ENCODE measurements at places on chromosomes 6 and 20.

DNA sequence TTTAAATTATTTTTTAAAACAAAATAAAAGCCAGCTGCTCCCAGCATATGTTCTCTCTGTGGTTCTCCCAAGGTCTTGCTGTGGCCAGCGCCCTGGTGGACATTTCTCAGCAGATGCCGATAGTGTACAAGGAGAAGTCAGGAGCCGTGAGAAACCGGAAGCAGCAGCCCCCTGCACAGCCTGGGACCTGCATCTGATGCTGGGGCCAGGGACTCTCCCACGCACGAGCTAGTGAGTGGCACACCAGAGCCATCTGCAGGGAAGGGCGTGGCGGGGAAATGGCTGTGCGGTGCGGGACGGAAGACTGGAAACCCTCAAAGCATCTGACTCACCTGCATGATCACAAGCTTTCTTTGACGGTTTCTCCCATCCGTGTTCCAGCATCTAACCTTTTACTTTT lies 16.5 kb downstream of the GFRA4 start:
- DNase-seq, result no peak

DNA sequence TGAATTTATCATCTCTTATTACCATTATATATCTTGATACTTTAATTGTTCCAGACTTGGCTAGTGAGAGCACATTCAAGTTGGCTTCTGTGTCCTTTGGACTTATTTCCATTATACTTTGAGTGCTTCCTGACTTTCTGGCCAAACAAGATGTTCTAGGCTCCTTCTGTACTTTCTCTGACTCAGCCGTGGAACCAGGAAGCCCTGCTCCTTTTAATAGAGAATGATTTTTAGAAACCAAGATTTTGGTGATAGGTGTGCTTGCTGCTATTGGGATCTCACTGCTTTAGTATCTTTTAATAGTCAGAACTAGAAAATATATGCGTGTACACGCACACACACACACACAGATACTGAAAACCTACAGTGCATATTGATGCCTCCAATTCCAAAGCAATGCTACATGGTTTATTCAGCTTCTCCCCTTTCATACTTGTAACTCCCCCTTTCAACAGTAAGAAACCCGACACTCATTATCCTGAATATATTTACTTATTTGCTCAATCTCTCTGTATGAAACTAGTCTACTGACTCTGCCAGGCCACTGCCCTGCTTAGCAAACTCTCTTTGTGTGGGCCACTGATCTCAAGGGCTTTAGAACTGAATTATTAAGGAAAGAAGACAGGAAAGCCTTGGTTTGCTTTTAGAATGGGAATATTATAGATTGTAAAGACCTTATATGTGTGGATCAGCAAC lies 42.7 kb upstream of the EZR start:
- no peak for DNase-seq

GRCh38 chr6:19569563-19569962 lies 267.6 kb upstream of the ID4 start:
- no peak for DNase-seq

- no peak for DNase-seq
Observed at GRCh38 chr20:30922129-30922528, 335.3 kb upstream of the DEFB115 start.

DNA sequence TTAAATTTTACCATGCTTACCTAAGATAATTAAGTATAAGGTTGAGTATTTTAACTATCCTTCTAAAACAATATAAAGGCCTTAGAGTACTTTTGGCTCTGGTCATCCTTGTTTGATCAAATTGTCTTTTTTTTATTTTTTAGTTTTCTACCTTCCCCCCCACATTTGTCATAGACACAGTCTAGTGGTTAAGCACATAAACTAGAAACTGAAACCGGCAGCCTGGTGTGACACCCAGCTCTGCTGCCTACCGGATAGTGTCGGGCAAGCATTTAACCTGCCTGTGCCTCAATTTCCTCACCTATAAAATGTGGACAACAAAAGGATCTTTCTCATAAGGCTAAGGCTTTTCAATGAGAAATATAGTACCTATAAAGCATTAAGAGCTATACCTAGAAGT lies 21.6 kb upstream of the TULP4 start:
- no peak for DNase-seq

DNA sequence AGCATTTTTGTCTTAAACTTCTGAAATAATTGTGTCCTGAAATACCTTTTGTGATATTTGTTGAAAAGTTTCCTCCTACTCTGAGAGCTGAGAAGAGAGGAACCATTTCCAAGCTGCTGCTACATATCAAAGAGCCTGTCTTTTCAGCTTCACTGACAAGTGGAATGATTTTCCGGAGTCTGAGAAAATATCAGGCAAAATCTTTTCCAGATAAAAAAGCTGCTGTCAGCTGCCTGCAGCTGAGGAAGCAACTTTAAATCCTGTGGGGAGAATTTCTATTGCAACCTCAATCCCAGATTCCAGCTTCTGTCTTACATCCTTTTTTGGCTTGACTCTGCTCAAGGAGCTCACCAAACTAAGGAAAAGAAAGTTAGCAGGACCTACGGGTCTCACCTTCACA lies 904.3 kb downstream of the PHF3 start:
- DNase-seq, result no peak
